Activated naive CD8-positive, alpha-beta T cell treated with anti-CD3 and anti-CD28 coated beads for 36 hours (primary cell): ENCODE measurements at places on chromosomes 12 and 14.

DNA sequence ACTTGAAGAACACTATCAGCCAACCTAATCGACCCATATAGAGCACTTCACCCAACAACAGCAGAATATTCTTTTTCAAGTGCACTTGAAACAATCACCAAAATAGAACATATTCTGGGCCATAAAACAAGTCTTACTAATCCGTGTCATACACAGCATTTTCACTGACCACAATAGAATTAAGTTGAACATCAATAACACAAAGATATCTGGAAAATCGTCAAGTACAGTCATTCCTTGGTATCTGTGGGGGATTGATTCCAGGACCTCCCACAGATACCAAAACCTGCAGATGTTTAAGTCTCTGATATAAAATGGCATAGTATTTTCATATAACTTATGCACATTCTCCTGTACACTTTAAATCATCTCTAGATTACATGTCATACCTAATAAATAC lies 295.7 kb downstream of the BCL11B start:
- no peak for DNase-seq

- DNase-seq: no peak
Measured at GRCh38 chr12:3611860-3612703, 121.1 kb downstream of the PRMT8 start.

GRCh38 chr14:70283156-70283555 lies 76.3 kb downstream of the COX16 start:
- no peak for DNase-seq

DNA sequence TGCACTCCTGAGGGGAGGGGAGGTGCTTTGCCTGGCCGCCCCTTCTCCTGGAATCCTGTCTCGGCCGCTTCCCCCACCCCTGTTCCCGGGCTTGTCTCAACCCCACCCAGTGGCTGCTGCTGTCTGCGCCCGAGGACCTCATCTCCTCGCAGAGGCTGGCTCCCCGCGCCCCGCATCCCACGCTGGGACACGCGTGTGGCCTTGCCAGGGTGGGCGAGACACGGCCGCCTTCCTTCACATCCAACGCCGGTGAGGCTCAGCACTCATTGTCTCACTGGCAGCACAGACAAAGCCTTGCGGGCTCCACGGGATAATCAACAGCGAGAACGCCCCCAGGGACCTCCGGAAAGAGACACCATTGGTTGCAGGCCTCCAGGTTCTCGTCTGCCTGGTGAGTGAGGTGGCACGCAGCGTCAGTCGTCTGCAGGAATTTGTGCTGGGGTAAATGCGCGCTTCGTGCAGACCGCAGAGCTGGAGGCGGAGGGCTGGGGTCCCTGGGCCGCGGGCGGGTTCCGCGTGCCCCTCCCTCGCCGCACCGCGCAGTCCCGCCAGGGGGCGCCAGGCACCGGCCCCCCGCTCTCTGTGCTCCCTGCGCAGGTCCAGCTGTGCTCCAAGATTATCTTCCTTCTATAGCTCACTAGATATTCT lies 26.8 kb downstream of the CCDC177 start:
- peak; percentile 37 for DNase-seq

DNA sequence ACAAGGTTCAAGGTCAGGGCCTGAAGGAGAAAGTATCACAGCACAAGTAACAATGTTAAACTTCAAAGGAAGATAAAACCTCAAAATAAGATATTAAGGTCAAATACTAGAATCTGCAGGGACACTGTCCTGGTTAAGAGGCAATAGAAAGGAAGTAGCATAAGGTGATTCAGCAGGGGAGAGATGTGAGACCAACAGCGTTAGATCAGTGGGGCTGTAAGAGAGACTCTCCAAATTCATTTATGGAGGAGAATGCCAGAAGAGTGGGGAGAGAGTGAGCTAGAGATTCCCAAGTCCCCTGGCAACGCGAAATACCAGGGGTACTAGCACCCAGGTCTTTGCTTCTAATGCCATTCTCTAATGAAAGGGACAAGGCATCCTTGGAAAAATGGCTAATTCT lies 610.9 kb downstream of the DIO2 start:
- no peak for DNase-seq

DNA sequence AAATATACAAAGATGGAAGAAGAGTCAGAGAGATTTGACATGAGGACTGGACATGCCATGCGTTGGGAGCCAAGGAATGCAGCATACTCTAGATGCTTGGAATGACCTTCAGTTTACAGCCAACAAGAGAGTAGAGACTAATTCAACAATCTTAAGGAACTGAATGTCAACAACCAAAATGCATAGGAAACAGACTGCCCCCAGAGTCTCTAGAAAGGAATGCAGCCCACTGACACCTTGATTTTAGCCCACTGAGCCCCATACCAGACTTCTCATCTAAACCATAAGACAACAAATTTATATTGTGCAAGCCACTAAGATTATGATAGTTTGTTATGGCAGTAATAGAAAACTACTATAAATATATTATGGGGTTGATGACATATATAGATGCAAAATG lies 611.2 kb downstream of the RPS29 start:
- no peak for DNase-seq

DNA sequence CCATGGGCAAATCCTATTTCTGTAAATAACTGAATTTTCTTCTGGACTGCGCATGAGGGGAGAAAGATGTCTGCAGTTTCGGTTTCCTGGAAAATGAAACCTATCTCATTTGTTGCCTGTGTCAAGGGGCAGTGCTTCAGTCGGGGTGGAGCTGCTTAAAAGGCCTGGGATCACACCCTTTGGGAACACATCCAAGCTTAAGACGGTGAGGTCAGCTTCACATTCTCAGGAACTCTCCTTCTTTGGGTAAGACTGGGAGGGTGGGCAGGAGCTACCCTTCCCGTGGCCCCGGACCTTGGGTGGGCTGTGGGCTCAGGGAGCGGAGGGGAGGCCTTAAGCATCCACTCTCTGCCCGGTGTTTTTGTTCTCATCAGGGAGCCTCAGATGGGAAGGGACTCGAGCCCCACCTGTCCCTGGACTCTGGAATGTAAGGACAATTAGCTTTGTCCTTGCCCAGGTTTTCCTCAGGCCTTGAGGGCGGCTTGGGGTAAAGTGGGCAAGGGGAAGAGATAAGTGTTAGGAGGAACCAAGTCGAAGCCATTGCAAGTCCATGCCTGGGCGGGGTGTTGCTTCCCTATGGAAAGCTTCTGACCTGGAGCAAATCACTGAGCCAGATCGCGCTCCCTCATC lies at the start of gene IFI27:
TSS of gene IFI27 (plus strand) at position 185 of the 630 bp plus-strand sequence.
- no peak for DNase-seq

DNA sequence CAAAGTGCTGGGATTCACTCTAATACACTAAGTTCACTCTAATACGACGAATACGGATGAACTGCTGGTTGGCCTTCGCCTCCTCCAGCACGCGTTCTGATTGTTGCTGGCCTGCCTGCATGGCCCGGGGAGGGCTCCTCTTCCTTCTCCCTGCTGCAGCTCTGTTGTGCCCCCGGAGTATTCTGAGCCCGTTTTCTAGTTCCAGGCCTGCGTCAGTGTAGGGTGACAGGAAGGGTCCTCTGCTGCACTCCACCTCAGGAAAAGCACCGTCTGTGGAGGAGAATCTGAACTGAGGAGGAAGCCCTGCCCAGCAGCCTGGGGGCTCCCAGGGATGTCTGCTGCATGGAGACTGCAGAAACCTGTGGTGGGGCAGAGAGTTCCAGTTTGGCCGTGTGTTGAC lies 44.4 kb downstream of the DDX51 start:
- no peak for DNase-seq

GRCh38 chr12:87425942-87426554 lies 603.2 kb downstream of the C12orf50 start:
- DNase-seq: no peak

GRCh38 chr12:68340404-68341270 lies 8.5 kb upstream of the MDM1 start:
- DNase-seq: no peak

GRCh38 chr12:104669851-104670337 lies 213.1 kb downstream of the CHST11 start:
- peak; percentile 45 for DNase-seq

DNA sequence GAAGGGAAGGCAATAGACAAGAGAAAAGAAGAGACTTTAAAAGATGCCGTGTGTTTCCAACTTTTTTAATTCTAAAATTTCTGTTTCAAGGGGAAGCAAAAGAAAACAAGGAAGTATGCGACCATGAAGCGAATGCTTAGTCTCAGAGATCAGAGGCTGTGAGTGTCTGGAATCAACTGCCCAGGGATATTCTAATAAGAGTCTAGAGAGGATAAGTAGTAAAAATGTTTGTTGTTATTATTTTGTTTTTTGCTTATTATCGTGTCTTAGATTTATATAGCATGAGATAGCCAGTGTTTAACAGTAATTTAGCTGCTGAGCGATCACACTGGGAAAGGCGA lies 421 bp downstream of the FCF1 start:
- DNase-seq: no peak

DNA sequence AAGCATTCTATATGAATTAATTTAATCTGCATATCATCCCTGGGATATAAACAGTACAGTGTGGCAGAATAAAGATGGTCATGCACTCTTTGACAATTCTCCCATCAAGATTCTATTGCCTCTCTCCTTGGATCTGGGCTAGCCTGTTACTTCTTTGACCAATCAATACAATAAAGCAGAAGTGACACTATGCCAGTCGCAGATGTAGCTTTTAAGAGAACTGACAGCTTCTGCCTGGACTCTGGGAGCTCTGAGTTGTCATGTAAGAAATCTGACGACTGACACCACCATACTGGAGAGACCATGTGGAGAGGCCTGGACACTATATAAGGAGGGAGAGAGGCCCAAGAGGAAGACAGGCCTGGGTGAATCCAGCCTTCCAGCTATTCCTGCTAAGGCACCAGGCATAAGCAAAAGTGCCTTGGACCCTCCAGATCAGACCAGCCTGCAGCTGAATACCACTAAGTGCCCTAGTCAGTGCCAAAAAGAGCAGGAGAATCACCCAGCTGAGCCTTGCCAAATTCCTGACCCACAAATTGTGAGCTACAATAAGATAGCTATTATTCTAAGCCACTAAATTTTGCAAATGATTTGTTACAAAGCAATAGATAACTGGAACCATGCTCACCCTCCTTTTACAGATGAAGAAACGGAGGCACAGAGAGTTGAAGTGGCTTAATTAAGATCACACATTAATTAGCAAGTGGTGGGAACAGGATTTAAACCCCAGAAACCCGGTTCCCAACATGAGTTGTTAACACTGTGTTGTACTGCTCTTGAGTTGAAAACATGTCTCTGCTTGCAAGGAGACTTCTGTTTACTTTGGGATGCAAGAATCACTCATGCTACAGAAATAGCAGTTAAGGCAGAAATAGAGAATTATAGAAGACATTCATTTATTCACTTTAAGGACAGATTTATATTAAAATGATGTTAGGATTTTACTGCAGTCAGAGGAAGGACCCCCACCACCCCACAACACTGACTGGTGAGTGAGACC lies 84.6 kb downstream of the RIN3 start:
- no peak for DNase-seq

DNA sequence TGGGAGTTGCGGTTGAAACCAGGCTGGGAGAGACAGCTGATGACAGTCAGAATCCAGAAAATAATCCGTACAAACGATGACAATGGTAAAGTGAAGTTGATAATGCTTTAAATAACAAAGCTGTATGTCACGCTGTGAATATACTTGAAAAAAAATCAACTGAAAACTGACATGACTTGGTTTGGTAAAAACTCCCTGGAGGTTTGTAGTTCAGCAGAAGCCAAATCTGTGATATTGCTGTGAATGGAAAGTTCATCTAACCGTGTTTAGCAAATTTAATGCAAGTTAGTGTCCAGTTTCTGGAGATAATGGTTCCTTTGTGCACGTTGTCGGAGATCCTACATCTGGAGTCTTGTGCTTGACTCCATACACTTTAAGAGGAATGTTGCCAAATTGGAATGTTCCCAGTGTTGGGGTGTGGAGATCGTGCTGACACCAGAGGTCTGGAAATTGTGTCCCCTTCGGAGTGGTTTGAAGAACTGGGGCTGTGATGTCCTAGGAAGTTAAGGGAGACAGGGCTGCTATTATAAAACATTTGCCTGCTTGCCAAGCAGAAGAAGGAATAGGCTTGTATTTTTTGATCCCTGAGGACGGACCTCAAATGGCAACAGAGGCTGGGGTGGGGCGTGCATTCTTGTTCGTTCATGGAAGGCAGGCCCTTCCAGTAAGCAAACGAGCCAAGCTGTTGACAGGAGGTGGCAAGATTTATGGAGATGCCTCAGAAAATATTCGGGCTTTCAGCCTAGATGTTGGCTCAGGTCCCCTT lies 30.6 kb downstream of the PPFIBP1 start:
- DNase-seq: no peak

- no peak for DNase-seq
Measured at GRCh38 chr12:6166808-6167207, 33.4 kb upstream of the CD9 start.

DNA sequence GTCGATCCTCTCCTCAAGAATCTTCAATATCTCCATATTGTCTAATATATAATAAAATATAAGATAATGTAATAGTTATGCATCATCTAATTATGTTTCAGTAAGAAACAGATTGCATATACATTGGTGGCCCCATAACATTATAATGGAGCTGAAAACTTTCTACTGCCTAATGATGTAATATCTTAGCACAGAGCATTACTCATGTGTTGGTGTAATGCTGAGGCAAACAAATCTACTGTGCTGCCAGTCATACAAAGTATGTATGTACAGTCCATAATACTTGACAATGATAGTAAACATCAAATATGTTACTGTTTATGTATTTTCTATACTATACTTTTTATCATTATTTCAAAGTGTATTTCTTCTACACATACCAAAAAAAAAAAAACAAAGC lies 128.7 kb downstream of the CPNE8 start:
- DNase-seq: no peak

DNA sequence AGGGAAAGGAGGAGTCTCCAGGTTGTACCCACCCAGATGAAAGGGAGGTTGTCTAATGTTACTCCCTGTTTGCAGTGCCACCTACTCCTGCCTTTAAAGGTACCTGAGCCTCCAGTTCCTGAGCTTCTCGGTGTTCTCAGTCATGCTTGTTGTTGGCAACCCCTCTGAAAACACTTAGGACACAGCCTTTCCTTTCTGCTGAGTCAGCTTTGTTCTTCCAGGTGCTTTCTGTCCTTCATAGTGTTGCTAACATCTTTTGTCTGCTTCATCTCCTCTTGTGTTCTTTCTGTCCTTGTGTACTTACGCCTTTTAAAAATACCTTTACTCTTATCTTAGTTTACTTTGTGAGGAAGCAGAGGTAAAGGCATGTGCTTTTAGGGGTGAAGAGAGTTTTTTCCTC lies 97.0 kb upstream of the NEDD1 start:
- DNase-seq: no peak

GRCh38 chr12:129530517-129530916 lies 373.3 kb downstream of the TMEM132D start:
- DNase-seq: no peak
